ENCODE measurements at places on chromosomes 12 and 14.

DNA sequence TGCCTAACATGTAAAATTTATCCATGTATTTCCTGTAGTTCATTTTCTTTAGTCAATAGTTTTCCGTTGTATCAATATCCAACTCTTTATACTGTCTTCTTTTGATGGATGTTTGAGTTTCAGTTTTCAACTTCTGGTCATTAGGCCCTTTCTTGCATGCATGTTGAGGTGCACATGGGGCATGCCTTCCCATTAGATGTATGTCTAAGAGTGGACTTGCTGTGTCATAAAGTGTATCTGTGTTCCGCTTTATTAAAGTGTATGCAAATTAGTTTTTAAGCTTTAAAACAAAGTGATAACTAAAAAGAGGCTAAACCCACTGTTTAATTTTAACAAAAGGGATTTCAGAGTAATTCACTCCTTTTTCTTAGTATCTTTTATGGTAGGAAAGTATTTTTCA lies 441.1 kb downstream of the PCNX1 start:
- no peak for DNase-seq

GRCh38 chr14:78310272-78310671 lies 140.1 kb downstream of the NRXN3 start:
- DNase-seq, result no peak

DNA sequence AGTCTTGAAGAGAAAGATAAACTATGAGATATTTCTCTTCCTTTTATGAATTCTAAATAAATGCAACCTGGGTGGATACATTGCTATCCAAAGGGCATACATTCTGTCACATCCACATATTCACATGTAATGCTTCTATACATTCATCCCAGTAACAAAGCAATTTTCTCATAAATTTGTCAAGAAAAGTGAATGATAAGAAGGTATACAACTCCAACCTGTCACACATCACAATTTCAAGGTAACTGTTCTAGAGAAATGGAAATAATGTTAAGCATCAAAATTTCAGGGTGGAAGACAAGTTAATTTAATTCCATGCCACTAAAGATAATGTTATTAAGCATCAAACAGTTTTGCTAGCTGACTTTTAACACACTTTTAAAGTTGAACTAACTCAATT lies 212.9 kb downstream of the SYT10 start:
- DNase-seq, result no peak

- DNase-seq, result peak; percentile 75
Measured at GRCh38 chr14:105476097-105476830, 1.6 kb downstream of the CRIP2 start.

DNA sequence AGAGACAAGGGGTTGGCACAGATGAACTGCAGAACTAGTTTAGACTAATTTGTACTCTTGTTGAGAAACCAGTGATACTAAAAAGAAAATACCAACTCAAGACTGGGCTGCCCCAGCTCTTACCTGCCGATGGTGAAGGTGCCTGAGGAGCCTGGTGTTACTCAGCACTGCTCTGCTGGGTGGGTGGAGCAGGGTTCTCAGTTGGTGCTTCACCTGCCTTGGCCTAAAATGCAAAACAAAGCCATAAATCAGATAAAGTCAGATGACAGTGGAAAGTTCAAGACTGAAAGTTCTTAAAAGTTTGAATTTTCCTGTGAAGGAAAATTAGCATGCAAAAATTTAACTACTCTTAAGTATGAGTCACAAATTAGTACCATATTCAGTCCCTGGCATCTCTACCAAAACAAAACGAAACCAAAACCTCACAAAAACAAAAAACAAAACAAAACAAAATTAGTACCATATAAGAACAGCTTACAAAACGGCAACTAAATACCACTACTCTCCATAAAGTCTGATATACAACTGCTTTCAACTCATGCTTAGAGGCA lies 21.9 kb downstream of the YBX3 start:
- DNase-seq, result no peak

DNA sequence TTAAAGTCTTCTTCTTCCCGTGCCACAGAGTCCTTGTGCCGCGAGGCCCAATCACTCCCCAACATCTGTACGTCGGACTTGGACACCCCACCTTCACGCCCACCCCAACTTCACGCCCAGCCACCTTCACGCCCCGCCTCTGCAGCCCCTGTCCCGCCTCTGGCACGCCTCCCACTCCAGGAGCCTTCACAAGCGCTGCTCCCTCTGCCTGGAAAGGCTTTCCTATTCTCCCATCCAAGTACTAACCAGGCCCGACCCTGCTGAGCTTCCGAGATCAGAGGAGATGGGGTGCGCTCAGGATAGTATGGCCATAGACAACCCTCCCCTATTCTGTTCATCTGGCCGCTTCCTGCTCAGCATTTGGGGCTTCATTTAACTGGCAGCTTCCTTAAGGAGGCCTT lies 17.3 kb upstream of the EIF5 start:
- no peak for DNase-seq

DNA sequence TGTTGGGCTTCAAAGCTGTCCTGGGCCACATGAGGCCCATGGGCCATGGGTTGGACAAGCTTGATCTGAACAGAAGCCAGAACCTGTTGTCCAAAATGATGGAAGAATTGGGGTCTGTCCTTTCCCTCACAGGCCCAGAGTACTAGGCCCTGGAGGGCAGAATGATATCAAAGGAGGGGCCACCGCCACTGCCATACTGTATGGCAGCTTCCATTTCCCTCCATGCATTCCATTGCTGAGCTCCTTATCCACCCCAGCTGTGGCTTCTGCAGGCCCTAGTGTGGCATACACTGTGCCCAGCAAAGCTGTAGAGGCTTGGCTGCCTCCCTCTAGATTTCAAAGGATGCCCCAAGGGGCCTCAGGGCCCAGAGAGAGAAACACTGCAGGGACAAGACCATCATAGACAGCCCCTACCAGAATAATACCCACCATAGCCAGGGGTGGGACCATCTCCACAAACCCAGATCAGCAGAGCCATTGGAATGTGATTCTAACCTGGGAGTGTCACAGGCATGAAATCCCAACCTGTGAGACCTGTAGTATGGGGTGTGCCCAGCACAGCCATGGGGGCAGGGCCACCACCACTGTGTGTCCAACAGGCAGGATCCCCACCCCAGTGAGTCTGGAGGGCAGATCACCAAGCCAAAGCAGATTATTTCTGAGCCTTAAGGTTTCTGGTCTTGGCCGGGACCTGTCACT lies 61.4 kb upstream of the BEGAIN start:
- DNase-seq, result no peak

- DNase-seq, result no peak
Measured at GRCh38 chr12:124411953-124412645, 117.2 kb downstream of the RFLNA start.

- no peak for DNase-seq
Measured at GRCh38 chr14:54503486-54503885, 6.2 kb upstream of the CGRRF1 start.

- DNase-seq, result peak; percentile 28
Measured at GRCh38 chr12:21656905-21657325, 727 bp downstream of the LDHB start.

DNA sequence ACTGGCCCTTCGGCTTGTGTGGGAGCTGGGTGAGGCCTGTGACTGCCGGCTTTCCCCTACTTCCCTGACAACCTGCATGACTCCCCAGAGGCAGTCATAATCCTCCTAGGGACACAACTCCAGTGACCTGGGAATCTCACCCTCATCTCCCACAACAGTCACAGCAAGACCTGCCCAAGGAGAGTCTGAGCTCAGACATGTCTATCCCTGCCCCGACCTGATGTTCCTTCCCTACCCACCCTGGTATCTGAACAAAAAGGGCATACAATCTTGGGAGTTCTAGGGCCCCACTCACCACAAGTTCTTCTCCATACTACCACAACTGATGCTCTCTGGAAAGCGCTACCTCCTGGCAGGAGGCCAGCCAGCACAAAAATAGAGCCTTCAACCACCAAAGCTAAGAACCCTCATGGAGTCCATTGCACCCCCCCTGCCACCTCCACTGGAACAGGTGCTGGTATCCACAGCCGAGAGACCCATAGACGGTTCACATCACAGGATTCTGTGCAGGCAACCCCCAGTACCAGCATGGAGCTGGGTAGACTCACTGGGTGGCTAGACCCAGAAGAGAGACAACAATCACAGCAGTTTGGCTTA lies 16.8 kb downstream of the ATP23 start:
- no peak for DNase-seq

GRCh38 chr14:21526672-21527317 lies 649 bp upstream of the SALL2 start:
- no peak for DNase-seq

GRCh38 chr14:99254328-99255009 lies 17.5 kb downstream of the BCL11B start:
- DNase-seq, result no peak

- DNase-seq, result no peak
Measured at GRCh38 chr14:24843494-24843893, 206.5 kb downstream of the STXBP6 start.

- DNase-seq, result no peak
Measured at GRCh38 chr14:95296966-95297365, 22.7 kb downstream of the CLMN start.

DNA sequence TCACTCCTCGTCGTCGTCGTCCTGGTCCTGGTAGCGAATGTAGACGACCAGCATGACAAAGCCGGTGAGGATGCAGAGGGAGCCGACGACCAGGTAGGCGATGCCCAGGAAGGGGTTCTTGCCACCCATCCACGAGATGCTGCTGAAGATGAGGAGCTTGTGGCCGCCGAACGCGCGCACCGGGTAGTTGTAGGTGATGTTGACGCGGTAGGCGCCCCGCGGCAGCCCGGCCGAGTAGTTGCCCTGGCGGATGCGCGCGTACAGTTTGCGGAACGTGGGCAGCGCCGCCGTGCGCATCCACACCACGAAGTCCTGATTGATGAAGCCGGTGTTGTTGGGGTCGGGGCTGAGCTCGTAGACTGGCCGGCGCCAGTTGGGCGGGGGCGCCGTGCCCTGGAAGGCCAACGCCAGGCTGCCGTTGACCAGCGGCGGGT lies 1.0 kb downstream of the TMEM30B start:
- peak; percentile 21 for DNase-seq

DNA sequence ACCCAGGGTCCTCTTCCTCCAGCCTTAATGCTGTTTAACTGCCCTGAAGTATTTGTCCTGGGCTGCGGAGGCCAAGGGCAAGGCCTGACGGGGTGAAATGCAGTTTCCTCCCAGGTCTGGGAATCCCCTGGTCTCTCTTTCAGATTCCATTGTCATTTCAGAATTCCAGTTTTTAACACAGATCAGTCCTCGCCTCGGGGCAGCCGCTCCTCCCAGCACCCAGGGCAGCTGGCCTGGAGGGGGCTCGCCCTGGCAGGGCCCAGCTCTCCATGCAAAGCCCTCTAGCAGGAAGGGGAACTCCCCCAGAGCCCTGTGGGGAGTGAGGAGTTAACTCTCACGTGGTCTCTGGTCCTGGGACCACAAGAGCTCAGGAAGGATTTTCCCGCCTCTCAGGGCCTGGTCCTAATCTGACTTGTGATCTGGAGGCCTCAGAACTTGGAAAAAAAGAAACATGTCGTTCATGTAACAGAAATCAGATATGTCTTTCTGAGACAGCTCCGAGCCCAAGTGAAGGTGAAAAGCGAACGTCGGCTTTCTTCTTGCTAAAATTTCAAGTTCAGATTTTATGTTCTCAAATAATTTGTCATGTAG lies 265.6 kb upstream of the SFSWAP start:
- no peak for DNase-seq

- DNase-seq, result no peak
Measured at GRCh38 chr12:32718926-32719325, 36.8 kb downstream of the YARS2 start.

- no peak for DNase-seq
Measured at GRCh38 chr14:72851635-72852034, 42.3 kb downstream of the DPF3 start.

- DNase-seq, result no peak
Measured at GRCh38 chr12:46560089-46560488, 187.5 kb upstream of the SLC38A2 start.

DNA sequence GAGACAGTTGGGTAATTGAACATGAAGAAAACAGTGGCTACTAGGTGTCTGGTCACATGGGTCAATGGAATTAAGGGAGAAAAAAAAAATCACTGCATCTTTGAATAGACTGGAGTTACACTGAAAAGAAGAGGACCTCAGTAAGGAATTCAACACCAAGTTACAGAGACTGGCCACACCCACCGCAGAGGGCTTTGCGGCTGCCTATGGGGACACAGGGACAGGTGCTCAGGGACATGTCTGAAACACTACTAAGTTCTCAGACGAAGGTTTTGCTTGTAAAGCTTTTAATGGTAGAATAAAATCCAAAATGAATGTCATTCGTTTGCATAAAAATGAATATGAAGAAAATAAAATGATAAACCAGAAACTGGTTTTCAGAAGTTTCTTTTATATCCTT lies 93.8 kb downstream of the STXBP6 start:
- DNase-seq, result no peak

DNA sequence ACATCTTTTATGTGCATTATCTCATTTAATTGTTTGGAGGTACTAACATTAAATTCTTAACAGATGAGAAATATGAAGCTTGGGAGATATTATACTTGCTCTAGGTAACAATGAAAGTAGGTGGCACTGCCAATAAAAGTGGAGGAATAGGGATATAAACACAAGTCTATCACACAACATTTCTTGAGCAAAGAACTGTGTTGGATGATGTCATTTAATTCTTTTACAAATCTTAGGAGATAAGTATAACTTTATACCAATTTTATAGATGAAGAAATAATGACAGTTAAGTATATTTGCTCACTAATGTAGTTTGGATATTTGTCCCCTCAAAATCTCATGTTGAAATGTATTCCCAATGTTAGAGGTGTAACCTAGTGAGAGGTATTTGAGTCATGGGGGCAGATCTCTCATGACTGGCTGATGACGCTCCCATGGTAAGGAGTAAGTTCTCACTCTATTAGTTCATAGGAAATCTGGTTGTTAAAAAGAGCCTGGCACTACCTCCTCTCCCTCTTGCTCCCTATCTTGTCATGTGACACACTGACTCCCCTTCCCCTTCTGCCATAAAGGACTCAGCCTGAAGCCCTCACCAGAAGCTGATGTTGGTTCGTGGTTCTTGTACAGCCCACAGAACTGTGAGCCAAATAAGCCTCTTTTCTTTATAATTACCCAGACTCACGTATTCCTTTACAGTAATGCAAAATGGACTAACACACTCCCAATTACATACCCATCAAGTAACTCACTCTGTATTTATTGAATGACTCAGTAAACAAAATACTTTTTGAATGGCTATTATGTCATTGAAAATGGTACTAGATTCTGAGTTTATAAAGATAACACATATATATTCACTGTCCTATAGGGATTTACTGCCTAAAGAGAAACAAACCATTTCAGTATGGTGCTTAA lies 146.8 kb upstream of the KITLG start:
- DNase-seq, result no peak

GRCh38 chr14:73003681-73004080 lies 23.2 kb downstream of the ZFYVE1 start:
- peak; percentile 23 for DNase-seq

GRCh38 chr12:2288471-2288870 lies 235.7 kb downstream of the CACNA1C start:
- no peak for DNase-seq

GRCh38 chr12:77571768-77572167 lies 258.9 kb upstream of the NAV3 start:
- no peak for DNase-seq

GRCh38 chr12:124694250-124694649 lies 126.8 kb upstream of the NCOR2 start:
- no peak for DNase-seq
